Dermis blood vessel endothelial cell (primary cell): ENCODE measurements at places on chromosomes 4 and X. TPM values are rescaled to one million over a fixed set of nuclear protein-coding genes. Genes with fewer than 3 reads are reported as not detected.

Gene PPEF1
- not detected in 2 replicates for total RNA-seq

Gene CFAP99
- total RNA-seq: 0.17 TPM in 1 of 2 replicates, not detected in the other

Gene ADAMTS3
- total RNA-seq: 0.51 and 0.68 TPM in 2 replicates

Gene UGT2B15
- not detected in 2 replicates for total RNA-seq

Gene CT45A3
- total RNA-seq: not detected in 2 replicates

Gene PHOX2B
- not detected in 2 replicates for total RNA-seq

Gene FAM13A
- 1.3 and 1.7 TPM in 2 replicates for total RNA-seq

Gene PTTG2
- total RNA-seq: 0.51 TPM in 1 of 2 replicates, not detected in the other

Gene CPLX1
- 0.09 and 0.34 TPM in 2 replicates for total RNA-seq

Gene VGLL1
- total RNA-seq: not detected in 2 replicates
